ENCODE measurements at places on chromosomes 16 and 17.

GRCh38 chr16:3949946-3950342, 69.4 kb upstream of the CREBBP start:
- DNase-seq, result peak; percentile 26

GRCh38 chr17:66670206-66670605, 164.7 kb upstream of the CACNG5 start:
- peak; percentile 40 for DNase-seq

GRCh38 chr16:88662222-88662842, 559 bp downstream of the MVD start:
- peak; percentile 39 for DNase-seq

- DNase-seq, result peak; percentile 60
These were observed 303.8 kb downstream of the SEC14L1 start for GRCh38 chr17:77444628-77444983.

DNA sequence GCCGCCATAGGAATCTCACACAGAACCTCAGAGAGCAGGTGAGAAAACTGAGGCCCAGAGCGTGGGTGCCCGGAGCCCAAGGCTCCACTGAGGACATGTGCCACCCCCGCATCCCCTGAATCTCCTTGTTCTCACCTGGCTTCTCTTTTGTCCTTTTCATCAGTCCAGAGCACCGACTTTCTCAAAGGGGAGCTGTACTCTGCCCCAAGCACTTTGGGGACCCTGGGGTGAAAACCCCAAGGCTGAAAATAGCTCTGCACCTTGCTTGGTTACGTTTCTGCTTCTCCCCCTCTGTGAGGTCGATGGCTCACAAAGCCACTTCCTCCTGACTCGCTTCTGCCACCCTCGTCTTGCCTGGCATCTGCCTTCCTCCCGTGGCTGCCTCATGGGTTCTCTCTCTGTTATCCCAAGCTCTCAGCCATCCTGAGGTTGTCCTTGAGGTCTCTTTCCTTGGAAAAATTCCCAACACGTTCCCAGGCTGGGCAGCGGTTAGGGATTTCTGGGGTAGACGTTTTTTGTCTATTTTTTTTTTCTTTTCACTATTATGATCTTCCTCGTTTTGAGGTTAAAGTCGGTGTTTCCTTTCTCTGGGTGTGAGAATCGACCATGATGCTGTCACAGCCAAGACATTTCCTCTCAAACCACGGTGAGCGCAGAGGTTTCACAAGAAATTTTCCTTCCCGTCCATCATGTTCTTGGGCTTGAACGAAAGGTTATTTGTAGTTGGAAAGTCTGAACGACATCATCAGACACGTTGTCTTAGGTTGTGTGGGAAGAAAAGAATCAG, 37.2 kb downstream of the IRF8 start:
- DNase-seq, result peak; percentile 80

- DNase-seq, result no peak
These were observed 483 bp downstream of the LLGL2 start for GRCh38 chr17:75525806-75526554.

- no peak for DNase-seq
These were observed 95.5 kb downstream of the PMP22 start for GRCh38 chr17:15169676-15170075.

- no peak for DNase-seq
These were observed 29.9 kb downstream of the ABCC12 start for GRCh38 chr16:48125888-48126287.

DNA sequence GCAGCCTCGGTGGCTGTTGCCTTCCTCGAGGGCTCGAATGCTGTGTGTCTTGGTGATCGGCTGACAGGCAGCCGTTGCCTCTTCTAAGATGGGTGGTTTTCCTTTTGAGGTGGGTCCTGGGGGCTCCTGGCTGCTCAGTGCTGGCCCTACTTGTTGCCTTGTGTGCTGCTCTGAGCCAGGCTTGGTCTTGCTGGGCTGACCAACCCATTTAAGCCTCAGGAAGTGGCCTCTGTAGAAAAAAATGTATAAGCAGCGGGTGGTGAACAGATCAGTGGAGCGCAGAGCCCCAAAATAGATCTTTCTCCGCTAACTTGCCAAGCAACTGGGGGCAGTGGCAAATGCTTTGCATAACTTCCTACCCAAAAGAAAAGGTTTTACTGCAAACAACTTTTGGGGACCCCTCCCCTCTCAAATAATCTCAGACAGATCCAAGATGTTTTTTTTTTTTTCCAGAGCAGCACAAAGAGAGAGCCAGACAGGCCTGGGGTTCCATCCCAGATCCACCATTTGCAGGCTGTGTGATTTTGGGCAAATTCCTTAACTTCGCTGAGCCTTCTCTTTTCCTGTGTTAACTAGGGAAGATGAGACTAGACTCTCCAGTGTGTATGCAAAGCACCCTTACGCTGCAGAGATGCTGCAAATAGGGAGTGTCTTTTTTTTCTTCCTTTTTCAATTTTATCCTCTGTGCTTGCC, 42.5 kb downstream of the PLCG2 start:
- peak; percentile 92 for DNase-seq

GRCh38 chr17:78808163-78808562, 26.1 kb upstream of the CYTH1 start:
- DNase-seq, result no peak

- no peak for DNase-seq
These were observed 2.1 kb upstream of the NHERF1 start for GRCh38 chr17:74746376-74746775.

- DNase-seq, result no peak
These were observed 6.4 kb downstream of the MRM3 start for GRCh38 chr17:788551-788950.

GRCh38 chr17:18866866-18867813, 9.2 kb downstream of the PRPSAP2 start:
- DNase-seq, result no peak

GRCh38 chr16:74756203-74756602, 18.4 kb downstream of the FA2H start:
- DNase-seq, result no peak

- DNase-seq, result no peak
These were observed 39.4 kb downstream of the WSCD1 start for GRCh38 chr17:6109536-6109935.

- DNase-seq, result peak; percentile 56
These were observed 18.6 kb downstream of the PRCD start for GRCh38 chr17:76558198-76559095.

- DNase-seq, result no peak
These were observed 12.1 kb upstream of the CBFB start for GRCh38 chr16:67016681-67017420.

DNA sequence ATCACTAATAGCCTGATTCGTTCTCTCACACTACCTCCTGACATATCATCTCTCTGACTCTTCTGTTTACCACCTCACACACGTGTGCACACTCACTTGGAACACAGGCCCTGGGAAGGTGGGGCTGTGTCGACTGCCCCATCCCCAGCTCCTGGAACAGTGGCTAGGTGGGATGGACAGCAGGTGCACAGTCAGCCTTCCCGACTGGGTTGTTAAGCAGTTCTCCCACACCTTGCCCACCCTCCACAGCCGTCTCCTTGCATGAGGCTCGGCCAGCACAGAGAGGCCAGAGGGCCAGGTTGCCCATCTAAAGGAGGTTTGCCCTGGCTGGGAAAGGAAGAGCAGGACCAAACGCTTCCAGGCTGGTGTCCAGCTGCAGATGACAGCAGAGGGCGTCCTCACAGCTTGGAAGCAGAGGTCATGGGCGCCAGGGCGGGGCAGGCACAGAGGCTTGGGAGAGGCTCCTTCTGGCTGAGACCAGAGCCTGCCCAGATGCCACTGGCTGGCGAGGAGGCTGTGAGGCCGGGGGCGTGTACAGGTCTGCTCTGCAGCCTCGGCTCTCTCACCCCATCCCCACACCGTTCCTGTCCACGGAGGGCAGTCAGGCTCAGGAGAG, 92.8 kb downstream of the AMFR start:
- DNase-seq, result peak; percentile 42

DNA sequence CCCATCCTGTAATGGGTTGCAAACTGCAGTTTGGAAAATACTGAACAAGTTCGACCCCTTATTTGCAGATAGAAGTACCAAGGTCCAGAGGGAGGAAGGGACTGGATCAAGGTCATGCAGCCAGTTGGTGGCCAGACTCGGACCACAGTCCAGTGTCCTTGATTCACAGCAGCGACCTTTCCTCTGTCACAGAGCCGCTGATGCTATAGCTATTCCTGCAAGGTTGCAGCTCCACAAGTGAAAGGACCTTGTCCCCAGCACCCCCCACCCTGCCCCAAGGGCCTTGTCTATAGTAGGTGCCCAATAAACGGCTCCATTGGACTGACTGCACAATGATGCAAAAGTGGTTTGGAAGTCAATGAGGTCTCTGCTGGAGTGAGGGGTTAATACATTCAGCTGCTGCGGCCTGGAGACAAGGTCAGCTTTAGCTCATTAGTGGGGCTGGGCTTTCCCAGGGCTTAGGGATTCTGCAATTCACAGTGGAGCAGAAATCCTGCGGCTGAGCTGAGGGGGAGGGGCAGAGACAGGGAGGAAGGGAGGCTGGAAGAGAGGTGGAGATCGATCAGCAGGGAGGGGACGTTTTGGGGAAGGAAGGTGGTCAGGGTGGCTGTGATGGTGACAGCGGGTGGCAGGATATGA, 13.4 kb upstream of the CRHR1 start:
- no peak for DNase-seq

DNA sequence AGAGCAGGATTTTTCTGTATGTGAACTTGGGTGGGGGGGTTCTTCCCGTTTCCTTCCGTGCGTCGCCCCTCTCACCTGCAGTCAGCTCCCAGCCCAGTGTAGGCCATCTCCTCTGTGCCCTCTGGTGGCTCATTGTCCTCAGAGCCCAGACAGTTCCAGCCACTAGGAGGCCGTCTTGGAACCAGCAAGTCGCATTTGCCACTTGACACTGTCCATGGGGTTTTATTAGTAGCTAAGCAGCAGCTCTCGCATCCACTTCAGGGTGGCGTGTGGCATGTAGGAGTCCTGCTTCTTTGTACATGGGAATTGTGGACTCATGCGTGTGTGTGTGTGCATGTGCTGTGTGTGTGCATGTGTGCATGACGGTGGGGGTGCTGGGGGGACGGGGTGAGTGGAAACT, 74.0 kb downstream of the SEC14L1 start:
- DNase-seq, result peak; percentile 50

DNA sequence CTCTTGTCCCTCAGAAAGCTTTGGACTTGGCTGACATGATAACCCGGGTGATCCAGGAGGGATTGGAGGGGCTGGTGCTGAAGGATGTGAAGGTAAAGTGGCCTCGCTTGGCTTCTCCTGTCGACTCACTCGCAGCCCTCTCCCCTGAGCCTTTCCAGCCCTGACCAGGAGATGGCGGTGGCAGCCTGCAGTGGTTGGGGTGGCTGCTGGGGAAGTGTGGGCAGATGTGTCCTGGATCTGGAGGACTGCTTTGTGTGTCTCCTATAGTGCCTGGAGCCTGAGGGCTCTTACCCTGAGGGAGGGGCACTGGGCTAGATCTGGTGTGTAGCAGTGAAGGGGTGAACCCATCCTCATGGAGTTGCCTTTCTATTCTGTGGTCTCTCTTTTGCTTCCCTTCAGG, 17.9 kb downstream of the LIG3 start:
- DNase-seq, result peak; percentile 83

GRCh38 chr17:49494986-49495841, at the start of gene NGFR:
NGFR (plus strand) TSS chr17:49495293; CDS start chr17:49495418, 125 bp downstream.
- DNase-seq, result peak; percentile 72

- no peak for DNase-seq
These were observed 3.6 kb downstream of the CRAMP1 start for GRCh38 chr16:1615761-1616160.

- no peak for DNase-seq
These were observed 16.0 kb downstream of the MPRIP start for GRCh38 chr17:17058304-17058703.

DNA sequence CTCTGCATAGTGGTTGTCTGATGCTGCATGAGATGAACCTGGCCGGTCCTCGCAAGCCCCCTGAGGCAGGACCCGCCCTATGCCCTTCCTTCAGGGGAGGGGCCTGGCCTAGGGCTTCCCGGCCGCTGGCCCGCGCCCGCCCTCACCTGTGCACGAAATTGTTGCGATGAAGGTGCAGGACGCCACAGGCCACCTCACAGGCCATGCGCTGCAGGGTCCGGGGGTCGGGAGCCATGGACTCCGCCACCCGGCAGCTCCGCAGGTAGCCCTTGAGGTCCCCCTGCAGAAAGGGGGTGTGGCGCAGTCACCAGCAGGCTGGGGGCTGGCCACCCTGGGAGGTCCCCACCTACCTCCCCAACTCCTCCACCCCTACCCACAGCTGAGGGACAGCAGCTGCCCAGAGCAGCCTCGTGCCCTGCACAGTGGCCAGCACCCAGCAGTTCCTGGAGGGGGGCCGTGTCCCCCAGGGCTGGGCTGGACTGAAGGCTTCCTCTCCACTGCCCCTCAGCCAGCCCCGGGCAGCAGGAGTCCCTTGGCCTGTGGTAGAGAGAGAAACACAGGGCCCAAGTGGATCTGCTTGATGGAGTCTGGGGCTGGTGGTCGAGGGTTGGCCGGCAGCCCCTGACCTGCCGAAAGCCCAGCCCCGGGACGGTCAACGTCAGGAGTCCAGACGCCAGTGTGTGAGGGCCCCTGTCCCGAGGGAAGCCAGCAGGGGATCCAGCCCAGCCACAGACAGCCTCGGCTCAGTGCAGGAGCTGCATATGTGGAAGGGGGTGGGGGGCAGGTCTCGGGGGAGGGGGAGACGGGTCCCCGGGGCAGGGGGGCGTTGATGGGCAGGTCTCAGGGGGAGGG, 38.8 kb upstream of the PVALEF start:
- DNase-seq, result no peak

DNA sequence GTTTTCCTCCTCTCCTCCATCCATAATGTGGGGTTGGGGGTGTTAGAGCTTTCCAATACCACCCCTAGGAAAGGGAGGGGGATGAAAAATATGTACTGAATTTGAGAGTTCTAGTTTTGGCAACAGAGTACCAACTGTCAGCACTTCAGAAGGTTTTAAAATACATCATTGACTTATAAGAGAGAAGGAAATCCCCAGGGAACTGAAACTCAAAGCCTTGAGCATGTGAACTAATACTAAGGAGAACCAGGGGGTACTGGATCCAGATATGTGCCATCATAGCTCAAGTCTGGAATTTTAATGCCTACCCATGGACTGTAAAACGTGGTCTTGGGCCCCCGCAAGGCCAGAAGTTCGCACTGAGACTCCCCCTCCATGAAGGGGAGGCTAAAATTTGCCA, 15.8 kb downstream of the CACNG5 start:
- no peak for DNase-seq
